B cell (primary cell): ENCODE measurements at places on chromosomes 11 and 22.
A peak's percentile ranks its signal among the peaks of the same experiment; 100 is the strongest.

GRCh38 chr22:24489011-24489410, 6.1 kb upstream of the UPB1 start:
- DNase-seq, result no peak

- no peak for DNase-seq
Measured at GRCh38 chr11:2135648-2136201, 3.5 kb downstream of the IGF2 start.

GRCh38 chr22:18104566-18104965, 6.0 kb upstream of the TUBA8 start:
- DNase-seq, result peak; percentile 33

DNA sequence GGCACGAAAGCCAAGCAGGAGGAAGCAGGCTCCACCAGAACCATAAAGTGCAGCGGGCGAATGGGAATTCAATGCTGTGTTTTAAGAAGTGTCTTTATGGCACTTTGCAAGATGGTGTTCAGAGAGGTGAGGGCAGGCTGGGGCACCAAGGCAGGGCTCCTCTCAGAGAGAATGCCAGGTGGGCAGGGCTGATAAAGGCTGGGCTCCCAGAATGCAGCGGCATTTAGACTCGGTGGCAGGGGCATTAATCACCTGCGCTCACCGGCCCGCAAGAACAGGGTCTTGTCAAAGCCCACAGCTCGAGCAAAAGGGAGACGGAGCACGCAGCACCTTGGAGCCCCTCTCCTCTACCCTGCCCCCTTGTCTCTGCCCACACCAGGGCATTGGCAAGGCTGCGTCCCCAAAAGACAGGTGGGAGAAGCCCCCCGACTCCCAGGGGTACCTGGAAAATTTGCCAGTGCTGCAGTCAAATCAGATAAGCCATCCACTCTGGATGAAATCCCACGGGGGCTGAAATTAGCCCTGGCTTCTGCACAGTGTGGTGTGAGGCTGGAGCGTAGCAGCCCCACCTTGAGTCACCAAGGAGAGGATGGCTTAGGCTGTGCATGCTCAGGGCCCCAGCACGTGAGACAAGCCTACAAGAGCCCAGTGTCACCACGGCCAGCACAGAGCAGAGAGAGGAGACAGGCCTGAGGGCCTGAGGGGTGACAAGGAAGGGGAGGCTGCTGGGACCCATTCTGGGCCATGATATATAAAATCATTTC, 8.1 kb downstream of the MACROD1 start:
- no peak for DNase-seq

- DNase-seq, result no peak
Measured at GRCh38 chr22:43567691-43568324, 156.0 kb downstream of the MPPED1 start.

DNA sequence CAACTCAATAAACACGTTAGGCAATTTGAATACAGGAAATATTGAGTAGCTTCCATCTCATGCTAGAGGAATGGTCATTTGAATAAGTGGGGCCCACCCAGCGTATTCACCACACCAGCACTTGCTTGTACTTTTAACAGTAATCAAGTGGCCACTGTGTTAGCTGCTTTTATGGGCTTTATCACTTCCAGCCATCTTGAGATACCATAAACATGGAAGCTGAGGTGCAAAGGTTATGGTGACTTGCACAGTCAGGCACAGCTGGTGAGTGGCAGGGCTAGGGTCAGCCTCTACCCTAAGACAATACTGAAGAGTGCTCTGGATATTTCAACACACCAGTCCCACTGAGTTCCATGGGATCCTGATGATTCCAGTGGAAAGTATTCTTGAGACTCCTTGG, 6.7 kb downstream of the JOSD1 start:
- DNase-seq, result no peak

GRCh38 chr11:119663279-119663678, 65.7 kb downstream of the NECTIN1 start:
- DNase-seq, result no peak

DNA sequence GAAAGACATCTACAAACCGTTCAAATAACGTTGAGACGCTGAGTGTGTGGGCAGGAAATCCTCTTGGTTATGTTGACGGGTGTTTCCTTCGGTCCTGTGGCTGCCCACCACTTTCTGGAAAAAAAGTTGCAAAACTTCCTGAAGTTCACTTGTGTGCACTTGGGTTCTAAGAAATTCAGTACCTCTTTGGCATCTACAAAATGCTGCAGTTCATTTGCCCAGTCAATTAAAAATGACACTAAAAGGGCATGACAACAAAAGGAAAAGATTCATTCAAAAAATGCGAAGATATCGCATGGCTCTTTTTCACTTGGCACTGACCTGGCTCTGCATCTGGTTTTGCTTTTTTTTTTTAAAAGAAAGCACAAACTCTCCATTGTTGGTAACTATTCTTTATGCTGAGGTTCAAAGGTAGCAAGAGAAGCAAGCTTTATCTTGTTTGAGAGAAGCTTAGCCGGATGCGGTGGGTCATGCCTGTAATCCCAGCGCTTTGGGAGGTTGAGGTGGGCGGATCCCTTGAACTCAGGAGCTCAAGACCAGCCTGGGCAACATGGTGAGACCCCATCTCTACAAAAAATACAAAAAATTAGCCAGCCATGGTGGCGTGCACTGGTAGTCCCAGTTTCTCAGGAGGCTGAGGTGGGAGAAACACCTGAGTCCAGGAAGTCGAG, 10.6 kb upstream of the XBP1 start:
- DNase-seq, result no peak

- peak; percentile 84 for DNase-seq
Measured at GRCh38 chr11:33893711-33894397, 2.0 kb upstream of the LMO2 start.

- DNase-seq, result no peak
Measured at GRCh38 chr22:47154621-47155081, 392.2 kb downstream of the TBC1D22A start.

- DNase-seq, result no peak
Measured at GRCh38 chr22:17638182-17638431, 450 bp upstream of the BCL2L13 start.

DNA sequence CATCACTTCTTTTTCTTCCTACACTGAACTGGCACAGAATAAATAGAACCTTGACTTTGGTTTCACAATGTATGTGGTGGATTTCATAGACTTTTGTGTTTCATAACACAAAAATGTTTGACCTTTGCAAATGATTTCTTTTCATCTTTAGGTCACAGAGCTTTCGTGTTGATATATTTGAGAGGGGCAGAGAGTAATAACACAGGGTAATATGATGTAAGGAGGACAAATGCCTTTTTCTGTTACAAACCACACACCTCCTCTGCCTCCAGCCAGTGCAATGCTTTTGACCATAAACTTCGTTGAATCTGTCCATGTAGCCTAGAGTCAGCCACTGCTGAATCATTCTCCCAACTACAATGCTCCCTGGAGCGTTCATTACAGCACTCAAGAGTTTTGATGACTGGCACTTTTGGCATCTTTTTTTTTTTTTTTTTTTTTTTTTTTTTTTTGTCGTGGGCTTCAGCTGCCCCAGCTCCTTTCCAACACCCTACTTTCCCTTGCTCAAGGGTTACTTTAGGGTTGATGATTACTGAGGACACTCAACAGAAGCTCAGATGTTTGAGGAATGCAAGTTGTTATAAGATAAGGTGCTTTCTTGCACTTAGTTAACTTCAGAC, 11.4 kb upstream of the CAT start:
- no peak for DNase-seq

DNA sequence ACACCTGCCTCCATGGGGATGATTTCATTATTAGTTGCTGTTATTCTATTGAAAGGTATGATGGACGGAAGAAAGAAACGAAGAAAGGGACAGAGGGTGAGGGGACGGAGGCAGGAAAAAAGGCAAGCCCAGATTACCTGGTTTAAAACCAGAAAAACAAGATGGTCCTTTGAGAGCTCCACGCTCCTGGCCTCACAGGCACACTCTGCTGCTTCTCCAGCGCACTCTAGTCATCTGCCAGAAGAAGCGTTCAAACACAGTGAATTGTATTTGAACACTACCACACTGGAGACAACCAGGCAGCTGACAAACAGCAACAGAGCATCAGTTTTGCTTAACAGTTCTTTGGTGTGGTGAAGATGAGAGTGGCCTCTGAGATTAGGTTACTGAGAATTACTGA, 216.9 kb downstream of the CADM1 start:
- DNase-seq, result no peak

- no peak for DNase-seq
Measured at GRCh38 chr11:29452146-29452545, 564.7 kb downstream of the KCNA4 start.

- DNase-seq, result no peak
Measured at GRCh38 chr11:43130616-43131015, 181.2 kb upstream of the API5 start.
